ENCODE measurements at places on chromosomes 2 and 18.

DNA sequence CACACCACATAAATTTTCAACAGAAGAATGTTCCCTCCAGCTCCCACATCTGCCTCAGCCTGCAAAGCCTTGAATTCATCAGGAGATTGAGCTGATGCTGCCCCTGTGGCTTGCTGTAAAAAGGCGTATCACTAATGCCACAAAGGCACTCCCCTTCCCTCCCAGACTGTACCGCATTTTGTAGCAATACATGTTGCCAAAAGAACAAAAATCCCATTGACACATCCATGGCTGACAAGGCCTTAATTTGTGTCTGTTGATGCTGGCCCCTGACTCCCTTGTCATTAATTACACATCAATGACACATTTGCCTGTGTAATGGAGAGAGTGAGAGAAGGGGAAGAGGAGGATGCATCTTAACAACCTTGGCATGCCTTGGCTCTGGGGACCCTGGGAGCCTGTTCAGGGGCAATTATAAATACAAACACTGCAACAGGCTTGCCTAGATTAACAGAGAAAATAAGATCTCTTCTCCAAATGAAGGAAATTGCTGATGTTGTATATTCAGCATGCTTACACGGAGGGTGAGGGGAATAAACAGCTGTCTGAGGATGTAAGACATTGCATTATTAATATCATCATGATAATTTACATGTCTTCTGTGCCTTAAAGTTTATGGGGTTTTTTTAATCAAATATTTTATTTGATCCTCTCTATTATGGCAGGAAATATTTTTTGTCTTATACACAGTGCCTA lies 264.0 kb downstream of the SUCLG1 start:
- no peak for DNase-seq
- no peak overlapping the region for H3K4me3 ChIP-seq
- peaks cover 6% of the 10 kb centered on the region for H3K4me1 ChIP-seq
- H3K27ac ChIP-seq: no peak overlapping the region
- H3K36me3 ChIP-seq: peaks cover 4% of the 10 kb centered on the region

- H3K27me3 ChIP-seq: no peaks in the 10 kb centered on the region
- DNase-seq: no peak
- peaks cover 34% of the 10 kb centered on the region for H3K4me1 ChIP-seq
- H3K27ac ChIP-seq: peak overlapping the region; percentile 91
- peaks cover 10% of the 10 kb centered on the region for H3K36me3 ChIP-seq
Measured at GRCh38 chr2:61538920-61539520, 864 bp upstream of the XPO1 start.

GRCh38 chr2:207833251-207833751 lies 63.6 kb upstream of the FZD5 start:
- H3K36me3 ChIP-seq: no peaks in the 10 kb centered on the region
- no peak overlapping the region for H3K4me3 ChIP-seq
- DNase-seq: no peak
- H3K27me3 ChIP-seq: no peaks in the 10 kb centered on the region
- H3K4me1 ChIP-seq: peaks cover 16% of the 10 kb centered on the region
- H3K27ac ChIP-seq: no peak overlapping the region

DNA sequence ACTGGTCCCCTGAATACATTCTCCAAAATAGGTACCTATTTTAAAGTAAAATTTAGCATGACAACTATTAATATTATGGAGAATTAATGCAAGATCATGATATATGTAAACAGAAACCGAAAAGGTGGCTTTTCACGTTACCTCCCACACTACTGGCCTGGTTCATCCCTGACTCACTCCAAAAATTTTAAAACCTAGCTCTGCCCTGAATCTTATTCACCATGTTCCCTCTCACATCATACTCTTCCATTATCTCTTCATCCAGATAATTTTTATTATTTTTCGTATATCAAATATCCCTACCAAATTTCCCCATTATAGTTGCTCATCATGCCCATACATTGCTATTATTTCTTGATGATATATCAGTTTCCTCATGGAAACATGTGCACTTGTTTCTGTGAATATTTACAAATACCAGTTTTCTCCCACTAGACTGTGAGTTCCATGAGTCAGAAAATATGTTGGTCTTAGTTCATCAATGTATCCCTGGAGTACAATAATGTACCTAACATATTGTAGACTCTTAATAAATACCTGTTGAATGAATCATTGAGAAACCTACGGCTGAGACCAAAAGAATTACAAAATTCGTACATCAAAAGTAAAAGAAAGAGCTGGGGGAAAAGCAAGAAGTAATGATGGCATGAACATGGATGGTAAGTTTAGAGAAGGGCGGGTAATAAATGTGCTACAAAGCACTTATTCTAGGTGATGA lies 360.1 kb upstream of the CHAC2 start:
- no peak overlapping the region for H3K4me3 ChIP-seq

- DNase-seq: peak; percentile 56
- H3K36me3 ChIP-seq: no peaks in the 10 kb centered on the region
- H3K4me1 ChIP-seq: peaks cover 12% of the 10 kb centered on the region
Measured at GRCh38 chr2:74548900-74549826, 4.6 kb downstream of the LOXL3 start.

GRCh38 chr2:121943285-121943684 lies 187.8 kb downstream of the TSN start:
- DNase-seq: no peak
- H3K27me3 ChIP-seq: peaks cover 11% of the 10 kb centered on the region
- H3K27ac ChIP-seq: no peak overlapping the region
- H3K36me3 ChIP-seq: no peaks in the 10 kb centered on the region

Measured in natural killer cell treated with Interleukin-12 subunit alpha and Interleukin-12 subunit beta and Interleukin-15 and Interleukin-18, amount 100 ng/mL, for 72 hours (primary cell).